ENCODE measurements at places on chromosomes 7 and 10.

DNA sequence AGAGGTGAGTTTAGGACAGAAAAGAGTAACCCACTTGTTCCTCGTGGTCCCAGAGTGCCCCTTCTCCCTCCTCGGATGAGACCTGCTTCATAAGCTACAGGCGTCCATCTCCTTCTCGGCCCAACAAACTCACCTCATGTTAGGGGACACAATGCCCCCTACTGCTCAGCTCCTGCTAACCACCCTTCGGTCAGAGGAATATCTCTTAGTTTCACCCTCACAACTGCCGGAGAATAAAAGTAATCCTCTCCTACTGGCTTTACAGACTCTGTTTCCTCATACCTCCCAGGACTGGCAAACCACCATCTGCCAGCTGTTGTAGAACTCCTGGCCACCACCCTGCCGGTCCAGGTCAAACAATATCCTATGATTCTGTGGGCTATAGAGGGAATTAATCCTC, 3.2 kb downstream of the AKR1B15 start:
- DNase-seq: no peak

DNA sequence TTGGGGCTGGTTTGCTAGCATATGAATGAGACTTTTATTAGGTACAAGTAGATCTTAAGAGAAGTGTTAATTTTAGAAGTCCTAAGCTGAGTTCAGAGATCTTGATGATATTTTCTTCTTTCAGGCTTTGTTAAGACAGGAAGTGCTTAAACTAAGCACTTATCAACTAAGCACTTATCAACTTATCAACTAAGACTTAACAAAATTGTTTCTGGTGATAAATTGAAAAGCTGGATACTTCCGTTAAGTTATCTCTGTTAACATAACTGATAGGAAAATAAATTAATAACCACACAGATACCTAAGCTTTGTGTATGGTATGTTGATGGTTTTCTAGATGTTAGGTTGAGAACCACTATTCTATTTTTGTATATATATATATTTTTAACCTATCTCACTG, 113.7 kb downstream of the PHTF2 start:
- DNase-seq: no peak

DNA sequence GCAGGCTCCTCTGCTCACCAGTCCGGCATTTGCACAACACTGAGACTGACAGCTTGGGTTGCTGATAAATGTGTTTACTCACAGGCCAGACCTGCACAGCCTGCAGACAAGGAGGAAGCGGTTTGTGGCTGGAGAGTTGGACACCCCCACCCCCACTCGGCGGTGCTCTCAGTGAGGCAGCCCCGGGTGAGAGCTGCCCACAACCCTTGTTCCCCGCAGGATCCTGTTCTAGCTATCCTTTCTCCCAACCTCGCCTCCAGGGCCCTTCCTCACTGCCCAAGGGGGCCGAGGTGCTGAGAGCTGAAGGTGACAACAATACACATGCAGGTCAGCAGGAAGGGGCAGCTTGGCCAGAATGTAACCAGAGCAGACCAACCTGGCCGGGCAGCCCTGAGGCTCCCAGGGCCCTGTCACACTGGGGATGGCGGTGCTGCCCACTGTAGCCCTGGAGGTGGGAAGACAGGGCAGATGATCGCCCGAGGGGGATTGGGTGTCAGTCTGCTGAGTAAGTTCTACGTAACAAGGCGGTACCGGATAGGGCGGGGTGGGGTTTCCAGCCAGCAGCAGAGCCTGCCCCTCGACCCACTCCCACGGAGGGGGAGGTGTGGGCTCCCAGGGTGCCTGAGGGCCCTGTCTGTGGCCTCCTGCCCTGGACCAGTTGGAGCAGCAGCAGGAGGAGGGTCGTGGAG, 2.1 kb upstream of the ADAM8 start:
- DNase-seq: no peak

DNA sequence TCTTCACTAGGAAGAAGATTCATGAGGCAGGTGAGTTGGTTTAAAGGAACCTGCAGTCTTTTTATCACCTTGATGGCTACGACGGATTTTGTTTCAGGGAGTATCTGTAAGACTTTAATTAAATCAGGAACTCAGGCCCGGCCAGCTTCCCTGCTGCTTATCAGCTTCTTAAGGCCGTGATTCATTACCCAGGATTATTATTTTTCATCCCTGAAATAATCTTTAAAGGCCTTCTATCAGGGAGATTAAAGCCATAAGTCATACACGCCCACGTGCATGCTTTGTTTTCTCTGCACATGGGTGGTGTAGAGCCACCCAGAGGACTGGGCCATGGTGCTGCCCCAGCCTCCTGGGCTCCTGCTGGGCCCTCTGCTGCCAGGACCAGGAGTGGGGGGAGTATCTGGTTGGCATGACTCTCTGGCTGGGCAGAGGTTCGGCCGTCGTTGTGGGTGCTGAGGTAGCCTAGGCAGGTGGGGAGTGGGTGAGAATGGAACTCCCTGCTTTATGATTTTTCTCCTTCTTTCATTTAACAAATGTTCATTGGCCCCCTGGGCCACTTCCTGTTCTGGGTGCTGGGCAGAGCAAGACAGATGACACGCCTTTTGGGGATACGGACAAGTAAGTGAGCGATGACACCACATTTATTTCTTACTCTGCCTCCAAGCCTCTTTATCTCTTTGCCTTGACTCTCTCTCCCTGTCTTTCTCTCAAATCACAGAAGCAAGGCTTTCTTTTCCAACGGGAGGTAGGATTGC, 39.0 kb upstream of the PCBD1 start:
- no peak for DNase-seq

DNA sequence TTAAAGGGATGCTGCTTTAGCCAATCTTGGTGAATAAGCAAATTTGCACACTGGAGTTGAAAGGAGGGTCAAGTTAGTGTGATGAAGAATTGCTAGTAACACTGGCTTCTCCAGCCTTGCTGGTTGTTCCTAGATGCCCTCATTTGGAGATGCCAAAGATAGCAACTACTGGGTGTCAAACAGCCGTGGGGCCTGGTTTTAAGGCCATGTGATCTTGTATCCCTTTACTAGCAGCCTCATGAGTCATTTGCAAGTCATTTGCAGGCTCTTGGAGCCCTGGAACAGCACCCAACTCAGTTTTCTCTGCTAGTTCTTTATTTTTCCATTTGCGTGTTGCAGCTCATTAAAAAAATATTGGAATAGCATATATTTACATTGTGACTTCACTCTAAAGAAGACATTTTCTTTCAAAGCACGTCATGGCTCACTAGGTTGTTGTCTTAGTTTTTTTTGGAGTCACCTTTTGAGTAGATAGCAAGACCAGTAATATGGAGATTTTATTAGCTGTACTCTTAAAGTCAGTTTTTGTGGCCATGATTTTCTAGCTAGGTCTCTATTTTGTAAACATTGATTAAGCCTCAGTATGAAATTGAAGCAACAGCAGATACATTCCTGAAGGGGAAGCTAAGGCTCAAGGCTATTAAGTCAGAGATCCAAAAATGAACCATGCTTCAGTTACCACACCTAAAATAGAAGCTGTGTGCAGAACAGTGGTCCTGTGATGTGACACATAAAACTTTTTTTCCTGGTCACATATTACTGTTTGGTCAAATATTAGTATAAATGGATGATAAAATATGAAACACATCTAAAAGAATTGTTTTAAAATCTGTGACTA, 1.3 kb downstream of the LSMEM1 start:
- no peak for DNase-seq

GRCh38 chr7:149469806-149470205, 8.9 kb upstream of the ZNF777 start:
- no peak for DNase-seq

DNA sequence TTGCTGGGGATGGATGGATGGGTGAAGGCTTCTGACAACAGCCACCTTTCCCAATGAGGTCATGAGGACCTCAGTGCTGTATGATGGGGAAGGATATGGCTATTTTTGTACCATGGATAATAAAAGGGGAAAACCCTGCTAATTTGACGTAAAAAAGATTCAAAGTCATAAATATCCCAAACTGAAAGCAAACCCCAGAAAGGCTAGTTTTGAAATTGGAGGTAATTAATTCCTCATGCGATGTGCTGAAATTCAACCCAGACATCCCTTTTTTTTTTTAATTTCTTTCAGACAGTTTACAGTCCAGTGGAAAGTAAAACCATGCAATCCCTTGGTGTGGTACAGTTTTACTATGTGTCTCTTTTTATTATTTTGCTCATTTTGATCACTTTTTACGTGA, 254.5 kb upstream of the BMPER start:
- DNase-seq: no peak

GRCh38 chr10:87767253-87767652, 50.8 kb downstream of the ATAD1 start:
- no peak for DNase-seq

GRCh38 chr7:134333943-134334342, 17.2 kb upstream of the SLC35B4 start:
- DNase-seq: no peak

DNA sequence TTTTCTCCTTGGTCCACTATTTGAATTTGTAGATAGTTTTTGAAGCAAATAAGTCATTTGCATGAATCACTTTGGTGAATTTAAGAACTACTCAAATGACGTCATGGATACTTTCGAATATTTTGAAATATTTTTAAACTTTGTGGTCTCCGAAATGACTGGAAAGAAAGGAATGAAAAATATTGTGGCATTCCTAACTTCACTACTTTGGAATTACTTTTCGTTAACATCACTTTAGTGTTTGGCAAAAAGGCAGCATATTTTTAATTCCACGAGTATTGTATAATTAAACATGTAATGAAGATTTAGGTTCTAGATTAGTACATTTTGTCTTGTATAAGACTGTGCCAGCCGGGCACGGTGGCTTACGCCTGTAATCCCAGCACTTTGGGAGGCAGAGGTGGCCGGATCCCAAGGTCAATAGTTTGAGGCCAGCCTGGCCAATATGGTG, 35.3 kb upstream of the ZRANB1 start:
- DNase-seq: no peak

GRCh38 chr10:126384269-126384873, 3.9 kb downstream of the ADAM12 start:
- no peak for DNase-seq

DNA sequence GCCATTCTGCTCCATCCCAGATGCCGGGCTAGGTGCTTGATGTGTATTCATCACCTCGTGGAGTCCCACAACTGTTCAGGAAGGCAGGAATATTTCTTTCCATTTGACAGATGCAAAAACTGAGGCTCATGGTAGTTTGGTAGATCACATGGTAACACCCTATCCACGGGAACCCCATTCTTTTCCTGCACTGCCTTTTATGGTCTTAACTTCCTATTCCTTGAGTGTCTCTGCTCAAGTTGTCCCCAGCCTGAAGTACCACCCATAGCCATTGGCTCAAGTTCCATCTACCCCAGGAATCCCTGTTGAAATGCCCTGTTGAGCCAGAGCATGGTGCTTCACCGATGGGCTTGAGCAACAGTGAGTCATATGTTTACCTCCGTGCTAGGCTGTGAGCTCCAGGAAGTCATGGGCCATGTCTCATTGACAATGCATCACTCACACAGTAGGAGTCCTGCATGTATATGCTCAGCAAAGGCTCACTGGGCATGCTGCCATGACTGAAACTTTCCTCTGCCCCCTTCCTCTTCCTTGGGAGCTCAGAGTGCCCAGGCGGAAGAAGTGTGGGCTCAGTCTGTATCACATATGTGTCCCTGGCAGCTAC, 71.7 kb upstream of the ADAM12 start:
- DNase-seq: no peak

GRCh38 chr10:112960151-112960681, 10.2 kb downstream of the TCF7L2 start:
- no peak for DNase-seq

DNA sequence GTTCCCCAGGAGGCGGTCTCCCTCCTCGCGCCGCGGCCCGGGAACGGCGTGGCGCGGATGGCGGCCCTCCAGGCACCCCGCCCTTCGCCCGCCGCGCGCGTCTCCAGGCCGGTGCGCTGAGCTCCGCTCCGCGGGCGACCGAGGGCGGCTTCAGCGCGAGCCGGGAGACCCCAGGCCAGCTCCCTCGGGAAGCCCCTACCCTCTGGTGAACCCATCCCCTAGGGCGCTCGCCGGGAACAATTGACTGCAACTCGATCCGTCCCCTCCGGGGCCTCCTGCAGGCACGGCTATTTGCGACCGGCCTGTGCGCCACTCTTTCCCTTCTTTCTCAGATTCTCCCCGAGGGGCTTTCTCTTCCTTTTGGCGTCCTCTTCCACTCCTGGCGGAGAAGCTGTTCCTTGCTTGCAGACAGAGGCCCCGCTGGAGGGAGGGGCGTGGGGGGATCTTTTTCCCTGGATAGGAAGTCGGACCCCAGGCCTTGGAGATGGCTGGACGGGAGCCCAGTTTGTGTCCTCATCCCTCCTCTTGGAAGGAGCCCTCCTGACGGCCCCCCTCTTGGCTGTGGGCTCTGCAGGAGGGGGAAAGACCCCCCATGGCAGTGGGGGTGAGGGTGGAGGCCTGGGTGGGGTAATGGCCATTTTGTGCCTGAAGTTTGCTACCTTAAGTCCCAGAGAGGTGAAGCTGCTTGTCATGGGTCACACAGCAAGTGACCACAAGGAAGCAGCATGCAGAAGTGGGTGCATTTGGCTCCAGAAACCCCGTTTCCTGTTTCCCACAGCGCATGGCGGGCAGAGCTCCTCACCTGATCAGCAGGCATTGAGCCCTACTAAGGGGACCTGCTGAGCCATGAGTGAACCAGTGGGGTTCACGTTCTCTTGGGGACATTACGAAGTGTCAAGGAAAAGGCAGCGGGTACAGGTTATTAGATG, 171.2 kb upstream of the TNRC18 start:
- DNase-seq: no peak

DNA sequence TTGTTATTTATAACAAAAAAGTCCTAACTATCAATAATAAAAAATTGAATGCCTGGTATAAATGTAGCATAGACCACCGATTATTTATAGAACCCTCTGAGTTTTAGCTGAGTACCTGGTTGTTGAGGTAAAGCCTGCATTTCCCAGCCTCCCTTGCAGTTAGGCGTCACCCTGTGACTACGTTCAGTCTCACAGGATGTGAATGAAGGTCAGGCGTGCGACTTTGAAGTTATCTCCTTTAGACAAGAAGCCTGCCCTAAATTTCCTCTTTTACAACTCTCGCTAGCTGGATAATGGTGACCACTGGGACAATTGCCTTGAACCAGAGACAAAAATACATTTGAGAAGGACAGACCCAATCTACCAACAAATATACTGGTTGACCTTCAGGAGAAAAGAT, 67.5 kb upstream of the TES start:
- DNase-seq: peak; percentile 7

DNA sequence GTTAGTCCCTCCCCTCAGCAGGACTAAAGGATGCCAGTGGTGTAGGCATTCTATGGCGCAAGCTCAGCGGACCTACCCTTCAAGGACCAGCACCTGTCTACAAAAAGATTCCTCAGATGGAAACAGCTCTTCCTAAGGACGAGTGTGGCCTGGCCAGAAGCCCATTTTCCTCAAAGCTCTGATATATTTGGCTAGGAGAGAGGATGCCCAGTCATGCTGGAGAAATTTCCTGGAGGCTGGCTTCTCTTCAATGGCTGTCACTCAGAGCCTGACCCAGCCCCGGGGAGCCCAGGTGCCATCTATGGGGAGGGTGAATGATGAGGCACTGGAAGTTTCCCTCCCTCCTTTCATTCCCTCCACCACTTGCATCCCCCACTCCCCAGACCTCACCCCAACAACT, 111.5 kb downstream of the PLXNA4 start:
- no peak for DNase-seq

GRCh38 chr7:74051629-74052410, 23.8 kb downstream of the ELN start:
- DNase-seq: no peak

- DNase-seq: no peak
Observed at GRCh38 chr10:60739558-60739957, 38.7 kb upstream of the CDK1 start.
